ENCODE measurements at places on chromosomes 5 and 9.

GRCh38 chr9:93523518-93524144, 52.8 kb upstream of the PHF2 start:
- no peak for DNase-seq

DNA sequence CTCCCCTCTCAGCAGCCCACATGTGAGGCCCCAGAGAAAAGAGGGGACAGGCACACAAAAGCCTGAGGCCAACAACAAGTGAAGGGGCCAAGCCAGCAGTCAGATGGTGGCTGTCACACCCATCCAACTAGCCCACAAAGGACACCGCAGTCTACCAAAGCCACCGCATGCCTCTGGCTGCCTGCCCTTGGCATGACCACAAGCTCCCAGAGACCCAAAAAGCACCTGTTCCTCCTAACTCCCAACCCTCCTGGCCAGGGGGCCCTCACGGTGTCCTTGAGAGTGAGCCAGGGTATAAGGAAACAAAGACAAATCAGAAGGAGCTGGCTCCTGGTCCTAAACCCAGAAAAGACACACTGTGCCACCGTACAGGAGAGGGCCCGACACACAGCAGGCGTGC, 77.8 kb upstream of the LRRTM2 start:
- no peak for DNase-seq

GRCh38 chr5:88785746-88786565, 97.0 kb downstream of the MEF2C start:
- peak; percentile 41 for DNase-seq

- no peak for DNase-seq
Observed at GRCh38 chr5:36147681-36148080, 4.0 kb downstream of the LMBRD2 start.

DNA sequence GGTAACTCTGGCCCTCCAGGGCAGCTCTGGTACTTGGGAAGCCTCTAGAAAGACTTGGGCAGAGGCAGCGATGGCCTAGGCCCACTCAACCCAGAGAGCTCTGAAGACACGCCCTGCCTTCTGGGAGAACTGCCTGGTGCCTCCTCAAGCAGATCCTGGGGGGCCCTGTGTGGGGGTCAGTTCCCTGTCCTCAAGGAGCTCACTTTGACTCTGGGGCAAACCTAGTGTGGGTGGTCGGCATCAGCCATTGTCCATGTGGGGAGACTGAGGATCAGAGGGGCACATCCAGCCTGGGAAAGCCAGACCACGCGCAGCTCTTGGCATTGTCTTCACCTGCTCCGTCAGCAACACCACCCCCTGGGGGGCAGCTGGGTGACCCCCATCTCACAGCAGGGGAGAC, 28.0 kb downstream of the ABO start:
- DNase-seq = no peak

DNA sequence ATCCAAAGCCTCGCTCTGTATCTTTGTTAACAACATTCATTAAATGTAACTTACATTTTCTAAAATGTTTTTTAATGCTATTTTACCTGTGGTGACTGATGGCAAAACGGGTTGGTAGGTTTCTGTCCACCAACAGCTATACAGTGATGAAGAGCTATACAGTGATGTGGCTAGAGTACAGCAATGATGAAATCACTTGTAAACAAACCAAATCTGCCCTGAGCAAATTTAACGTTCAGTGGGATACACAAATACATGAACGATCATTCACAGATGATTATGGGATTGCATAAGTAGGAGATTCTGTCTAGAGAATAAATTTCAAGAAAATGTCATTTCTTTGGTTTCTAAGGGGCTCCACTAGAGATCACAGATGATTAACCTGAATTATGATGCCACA, 132.7 kb downstream of the MPDZ start:
- no peak for DNase-seq

DNA sequence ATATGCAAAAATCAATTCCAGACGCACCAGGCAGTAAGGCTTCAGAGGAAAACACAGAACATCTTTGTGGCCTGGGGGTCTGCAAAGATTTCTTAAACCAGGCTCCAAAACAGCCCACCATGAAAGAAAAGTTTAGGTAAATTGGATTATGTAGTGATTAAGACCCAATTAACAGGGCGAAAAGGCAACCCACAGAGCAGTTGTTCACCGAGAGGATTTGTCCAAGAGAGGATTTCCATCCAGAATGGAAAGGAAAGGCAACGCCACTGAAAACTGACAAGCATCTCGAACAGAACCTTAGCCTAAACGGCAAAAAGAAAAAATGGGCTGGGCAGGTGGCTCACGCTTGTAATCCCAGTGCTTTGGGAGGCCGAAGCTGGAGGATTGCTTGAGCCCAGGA, 37.4 kb downstream of the GLT6D1 start:
- DNase-seq = no peak

DNA sequence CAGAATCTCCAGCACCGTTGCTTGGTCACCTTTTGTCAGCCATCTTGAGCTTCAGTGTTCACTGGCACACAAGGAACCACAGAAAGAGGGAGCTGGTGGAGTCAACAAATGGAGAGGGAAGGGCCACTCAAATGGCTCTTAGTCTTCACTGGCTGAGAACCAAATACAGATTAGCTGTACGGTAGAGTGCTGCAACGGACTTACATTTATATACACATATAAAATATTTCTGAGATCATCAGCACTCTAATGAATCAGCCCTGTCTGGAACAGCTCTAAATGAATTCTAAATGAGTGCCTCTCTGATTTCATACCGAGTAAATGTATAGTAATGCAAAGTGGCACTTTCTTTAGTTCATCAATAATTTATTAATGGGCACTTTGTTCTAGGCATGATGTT, 24.8 kb downstream of the KCTD16 start:
- no peak for DNase-seq

DNA sequence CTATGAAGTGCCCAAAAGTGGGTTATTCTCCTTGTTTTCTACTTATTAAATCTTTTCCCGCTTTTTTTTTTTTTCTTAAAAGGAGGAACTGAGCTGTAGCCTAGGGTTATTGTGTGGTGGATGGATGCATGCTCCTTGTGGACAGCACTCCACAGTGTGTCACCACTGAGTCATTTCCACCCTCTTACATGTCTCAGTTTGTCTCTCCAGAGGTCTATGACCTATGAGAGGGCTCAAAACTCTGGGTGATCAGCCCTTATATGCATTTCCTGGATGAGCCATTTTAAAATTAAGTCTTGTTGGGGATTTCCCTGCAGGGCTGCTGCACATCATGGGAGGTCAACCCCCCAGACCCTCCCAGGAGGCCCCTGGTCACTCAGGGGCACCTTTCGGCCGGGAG, 102.2 kb upstream of the MOCS2 start:
- DNase-seq = peak; percentile 10

DNA sequence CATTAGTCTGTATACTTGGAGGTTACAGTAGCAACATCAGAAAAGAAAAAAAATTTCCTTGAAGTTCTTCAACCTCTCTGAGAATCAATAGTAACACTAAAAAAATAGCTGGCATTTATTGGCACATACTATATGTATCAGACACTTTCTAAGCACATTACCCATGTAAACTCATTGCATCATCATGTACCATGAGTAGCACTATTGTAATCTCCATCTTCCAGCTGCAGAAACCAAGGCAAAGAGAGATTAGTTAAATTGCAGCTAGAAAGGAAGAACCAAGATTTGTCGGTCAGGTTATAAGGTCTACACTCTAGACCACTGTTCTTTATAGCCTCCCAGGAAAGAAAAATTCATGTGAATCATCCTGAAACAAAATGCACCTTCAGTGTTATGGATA, 31.4 kb upstream of the RAB3C start:
- no peak for DNase-seq

GRCh38 chr9:7165331-7165975, 407.7 kb downstream of the KDM4C start:
- DNase-seq = no peak

DNA sequence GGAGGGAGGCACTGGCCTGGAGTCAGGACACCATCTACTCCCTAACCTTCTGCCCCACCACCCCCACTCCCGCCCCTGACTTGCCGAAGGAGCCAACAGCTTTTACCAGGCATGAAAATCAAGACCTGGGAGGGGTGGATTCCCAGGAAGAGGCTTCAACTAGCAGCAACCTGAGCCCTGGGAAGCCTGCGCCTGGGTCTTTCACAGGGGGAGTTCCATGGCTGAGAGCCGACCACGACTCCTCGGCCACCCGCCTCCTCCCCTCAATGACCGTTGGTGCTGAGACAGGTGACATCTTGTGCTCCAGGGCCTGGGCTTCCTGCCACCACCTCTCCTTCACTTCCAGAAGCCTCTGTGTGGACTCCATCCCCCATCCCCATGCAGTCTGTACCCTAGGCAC, 37.1 kb downstream of the BARX1 start:
- no peak for DNase-seq

- DNase-seq = peak; percentile 70
Observed at GRCh38 chr5:33300209-33300742, 140.5 kb upstream of the TARS1 start.

DNA sequence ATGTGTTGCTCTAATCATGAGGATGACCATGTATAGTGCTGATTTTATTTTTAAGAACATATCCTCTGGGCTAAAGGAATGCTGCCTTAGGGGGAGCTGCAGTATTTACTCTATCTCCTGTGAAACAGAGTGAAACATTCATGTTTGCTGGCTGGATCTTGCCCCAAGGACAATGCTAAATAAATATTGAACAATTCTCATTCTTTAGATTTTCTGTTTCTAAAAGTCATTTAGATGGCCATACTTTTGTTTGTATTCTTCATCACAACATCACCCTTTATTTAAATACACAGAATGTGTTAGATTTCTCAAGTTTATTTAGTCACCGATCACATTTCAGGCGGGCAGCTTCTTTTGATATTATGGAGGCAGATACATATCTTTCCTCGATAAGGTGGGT, 103.3 kb downstream of the ARHGEF28 start:
- no peak for DNase-seq

- no peak for DNase-seq
Observed at GRCh38 chr9:104984948-104985347, 57.0 kb upstream of the ABCA1 start.

GRCh38 chr9:125707472-125707804, 430 bp upstream of the MAPKAP1 start:
- no peak for DNase-seq

GRCh38 chr9:38035873-38036272, 33.2 kb downstream of the SHB start:
- DNase-seq = peak; percentile 77

- no peak for DNase-seq
Observed at GRCh38 chr9:109868722-109869121, 88.7 kb downstream of the PALM2AKAP2 start.

GRCh38 chr5:180056153-180056552, 15.4 kb downstream of the RNF130 start:
- no peak for DNase-seq

- DNase-seq = no peak
Observed at GRCh38 chr5:119814655-119815054, 185.3 kb downstream of the FAM170A start.

DNA sequence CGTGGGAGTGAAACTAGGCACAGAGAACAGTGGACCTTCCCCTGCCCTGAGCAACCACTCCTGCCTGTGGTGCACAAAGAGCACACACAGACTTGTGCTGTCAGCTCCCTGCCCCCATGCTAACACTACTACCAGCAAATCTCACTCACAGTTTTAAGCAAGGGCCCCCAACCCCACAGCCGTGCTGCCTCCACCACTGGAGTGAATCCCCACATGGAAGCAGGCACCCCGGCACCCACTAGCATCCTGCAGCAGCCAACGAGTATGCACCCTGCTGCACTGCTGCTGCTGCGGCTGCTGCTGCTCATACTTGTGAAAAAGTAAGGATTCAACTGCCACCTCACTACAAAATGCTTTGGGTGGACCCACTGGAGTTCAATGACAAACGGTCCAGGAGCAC, 435.5 kb downstream of the SLCO4C1 start:
- no peak for DNase-seq

- DNase-seq = no peak
Observed at GRCh38 chr5:109996246-109996645, 306.5 kb downstream of the MAN2A1 start.

DNA sequence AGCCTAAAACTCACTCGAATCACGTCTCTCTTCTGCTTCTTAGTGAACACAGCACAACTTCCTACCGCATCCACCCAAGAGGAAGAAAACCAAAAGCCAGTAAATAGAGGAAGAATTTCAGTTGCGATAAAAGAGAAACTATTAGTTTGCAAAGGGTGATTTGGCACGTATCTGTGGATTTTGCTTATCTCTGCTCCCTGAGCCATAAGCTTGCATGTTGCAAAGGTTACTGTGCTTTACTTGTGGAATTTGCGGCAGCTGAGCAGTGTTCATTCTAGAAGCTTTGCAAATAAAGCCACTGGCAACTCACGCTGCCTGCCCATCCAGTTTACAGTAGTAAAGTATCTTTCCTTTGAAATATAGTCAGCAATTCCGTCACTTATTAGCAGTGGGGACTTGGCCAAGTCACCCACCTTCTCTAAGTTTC, 149.0 kb upstream of the PCA3 start:
- peak; percentile 80 for DNase-seq

GRCh38 chr5:168364151-168364661, 72.8 kb downstream of the WWC1 start:
- no peak for DNase-seq

DNA sequence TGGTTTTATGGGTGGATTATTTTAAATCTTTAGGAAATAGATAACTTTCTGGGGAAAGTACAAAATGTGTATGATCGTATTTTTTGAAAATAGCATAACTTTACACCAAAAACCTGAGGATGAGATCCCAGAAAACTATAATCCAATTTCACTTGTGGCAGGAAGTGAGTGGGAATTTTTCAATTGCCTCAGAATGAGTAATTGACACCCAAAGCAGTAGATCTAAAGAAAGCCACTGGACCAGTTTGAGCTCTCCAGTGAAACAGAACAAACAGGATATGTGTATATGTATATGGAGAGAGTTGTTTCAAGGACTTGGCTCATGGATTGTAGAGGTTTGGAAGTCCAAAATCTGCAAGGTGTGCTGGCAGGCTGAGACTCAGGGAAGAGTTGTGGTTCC, 109.2 kb upstream of the SHB start:
- DNase-seq = peak; percentile 7

DNA sequence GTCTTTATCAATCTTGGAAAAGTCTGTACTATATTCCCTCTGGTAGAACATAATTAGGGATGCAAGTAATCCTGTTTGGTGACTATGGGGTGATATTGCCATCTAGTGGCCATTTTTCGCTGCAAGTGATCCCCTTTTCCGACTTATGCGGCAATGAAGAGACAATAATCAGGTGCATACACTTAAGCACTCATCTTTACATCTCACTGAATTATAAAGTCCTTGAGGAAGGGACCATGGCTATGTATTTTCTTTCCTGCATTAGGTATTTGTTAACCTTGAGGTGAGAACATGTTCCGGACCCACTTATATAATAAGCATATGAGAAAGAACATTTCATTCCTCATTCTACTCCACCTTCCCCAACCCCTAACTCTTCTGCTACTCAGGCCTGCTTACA, 19.6 kb upstream of the LIX1 start:
- DNase-seq = peak; percentile 74

All from suppressor macrophage treated with lipopolysaccharide for 4 hours (primary cell).